CD8-positive, alpha-beta memory T cell (primary cell): ENCODE measurements at places on chromosomes 6 and 20.

DNA sequence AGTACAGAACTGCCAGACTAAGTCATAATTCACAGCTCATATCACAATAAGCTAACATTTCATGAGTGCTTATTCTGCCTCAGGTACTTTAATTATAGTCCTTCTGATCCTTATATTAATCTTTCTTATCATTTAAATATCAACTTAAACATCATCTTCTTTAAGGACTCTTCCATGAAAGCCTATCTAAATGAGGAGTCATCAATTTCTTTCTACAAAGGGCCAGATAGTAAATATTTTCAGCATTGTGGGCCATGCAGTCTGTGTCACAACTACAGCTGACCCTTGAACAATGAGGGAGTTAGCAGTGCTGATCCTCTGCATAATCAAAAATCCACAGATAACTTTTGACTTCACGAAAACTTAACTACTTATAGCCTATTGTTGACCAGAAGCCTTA lies 306.4 kb downstream of the TSHZ2 start:
- DNase-seq = no peak

- no peak for DNase-seq
These were observed 28.6 kb upstream of the SPDEF start for GRCh38 chr6:34584694-34585093.

DNA sequence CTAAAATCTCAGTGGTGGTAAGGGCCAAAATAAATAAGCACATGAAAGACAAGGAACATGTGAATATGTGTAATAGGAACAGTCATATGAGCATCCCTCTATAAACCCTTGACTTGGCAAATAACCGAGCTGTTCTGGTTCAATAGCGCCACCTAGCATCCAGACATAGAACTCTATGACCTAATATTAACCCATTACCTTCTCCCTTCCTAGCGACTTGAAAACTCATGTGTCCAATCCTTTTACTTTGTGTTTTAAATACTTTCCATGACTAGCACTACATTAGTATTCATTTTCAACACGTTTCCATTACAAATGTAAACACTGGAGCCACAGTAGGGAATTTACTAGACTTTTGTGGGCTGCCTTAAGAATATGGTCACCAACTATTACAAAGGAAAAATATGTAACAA lies 279.7 kb downstream of the UST start:
- no peak for DNase-seq

DNA sequence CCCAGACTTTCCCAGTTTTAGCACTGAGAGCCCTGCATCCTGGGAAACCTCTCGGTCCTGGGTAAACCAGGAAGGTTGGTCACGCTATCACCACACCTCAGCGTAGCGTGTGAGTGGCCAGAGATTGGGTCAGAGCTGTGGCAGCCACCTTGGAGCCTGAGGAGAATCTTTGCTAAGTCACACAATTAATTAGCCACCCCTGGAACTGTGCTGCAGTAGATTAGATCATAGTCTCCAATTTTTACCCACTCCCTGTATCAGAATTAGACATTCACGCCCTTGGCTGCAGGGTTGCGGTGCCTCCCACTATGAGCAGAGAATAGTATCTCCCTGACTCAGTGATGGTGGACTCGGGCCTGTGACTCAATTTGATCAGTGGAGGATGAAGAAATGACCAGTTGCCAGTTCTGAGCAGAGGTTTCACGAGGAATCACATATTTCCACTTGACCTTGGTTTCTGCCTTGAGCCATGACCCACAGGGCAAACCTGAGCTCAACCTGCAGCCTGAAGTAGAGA lies 6.0 kb upstream of the PTGIS start:
- DNase-seq = no peak

- no peak for DNase-seq
These were observed 85.3 kb upstream of the SCP2D1 start for GRCh38 chr20:18728165-18728869.

DNA sequence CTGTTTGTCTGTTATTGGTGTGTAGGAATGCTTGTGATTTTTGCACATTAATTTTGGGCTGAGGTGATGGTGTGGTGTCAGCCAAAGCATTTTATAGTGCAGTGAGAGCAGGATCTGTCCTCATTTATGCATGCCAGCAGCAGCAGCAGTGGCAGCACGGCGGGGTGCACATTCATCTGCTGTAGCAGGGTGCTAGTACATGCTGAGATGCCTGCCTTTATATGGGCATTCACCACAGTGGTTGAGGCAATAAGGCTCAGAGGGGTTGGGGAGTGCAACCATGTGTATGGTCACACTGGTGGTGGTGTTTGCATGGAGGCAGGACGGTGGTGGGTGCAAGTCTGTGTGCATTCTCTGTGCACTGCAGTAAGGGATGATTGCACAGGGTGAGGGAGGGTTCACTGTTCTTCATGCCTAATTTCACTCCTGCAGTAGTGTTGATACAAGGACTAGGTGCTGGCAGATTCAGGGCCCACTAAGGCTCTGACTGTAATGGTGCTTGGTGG lies 129.3 kb upstream of the SYNCRIP start:
- DNase-seq = no peak

DNA sequence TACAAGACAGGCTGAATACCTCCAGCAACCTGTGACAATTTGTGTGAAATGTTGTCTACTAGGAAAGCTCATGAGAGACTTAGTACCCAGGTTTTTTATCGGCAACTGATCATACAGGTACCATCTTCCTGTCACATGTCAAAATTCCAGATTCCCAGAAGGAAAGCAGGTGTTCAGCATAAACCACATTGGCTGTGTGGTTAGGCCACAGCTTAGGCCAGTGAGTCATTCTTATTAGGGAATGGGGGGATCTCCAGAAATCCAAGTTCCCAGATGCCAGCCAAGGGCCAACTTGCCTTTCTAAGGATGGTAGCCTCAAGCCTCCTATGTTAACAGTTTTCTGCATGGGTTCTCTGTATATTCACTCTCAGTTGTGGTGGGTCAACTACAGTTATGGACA lies 65.9 kb downstream of the FAM184A start:
- DNase-seq = no peak

- DNase-seq = no peak
These were observed at the start of gene WFDC13 for GRCh38 chr20:45701873-45702272. WFDC13 (plus strand) TSS chr20:45702038; CDS start chr20:45702124, 86 bp downstream.

GRCh38 chr20:43358811-43359210 lies 98.9 kb upstream of the SRSF6 start:
- DNase-seq = no peak

- no peak for DNase-seq
These were observed 296.0 kb downstream of the SMOC2 start for GRCh38 chr6:168737014-168737413.

DNA sequence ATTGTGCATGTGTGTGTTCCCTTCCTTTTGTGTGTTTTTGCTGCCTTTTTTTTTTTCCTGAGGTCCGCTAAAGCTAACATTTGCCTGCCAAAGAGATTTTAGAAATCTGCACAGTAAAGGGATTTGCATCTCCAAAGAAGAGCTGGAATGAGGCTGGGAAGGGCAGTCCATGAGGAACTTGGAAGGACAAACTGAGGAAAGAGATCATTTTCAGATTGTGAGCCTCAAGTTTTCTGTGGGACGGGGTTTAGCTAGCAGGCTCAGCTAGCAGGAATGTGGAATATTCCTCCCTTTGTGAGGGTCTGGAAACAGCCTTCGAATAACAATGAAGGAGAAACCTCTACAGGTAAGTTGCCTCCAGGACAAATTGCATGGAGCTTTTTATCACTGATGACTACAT lies 3.8 kb downstream of the INSM1 start:
- no peak for DNase-seq

DNA sequence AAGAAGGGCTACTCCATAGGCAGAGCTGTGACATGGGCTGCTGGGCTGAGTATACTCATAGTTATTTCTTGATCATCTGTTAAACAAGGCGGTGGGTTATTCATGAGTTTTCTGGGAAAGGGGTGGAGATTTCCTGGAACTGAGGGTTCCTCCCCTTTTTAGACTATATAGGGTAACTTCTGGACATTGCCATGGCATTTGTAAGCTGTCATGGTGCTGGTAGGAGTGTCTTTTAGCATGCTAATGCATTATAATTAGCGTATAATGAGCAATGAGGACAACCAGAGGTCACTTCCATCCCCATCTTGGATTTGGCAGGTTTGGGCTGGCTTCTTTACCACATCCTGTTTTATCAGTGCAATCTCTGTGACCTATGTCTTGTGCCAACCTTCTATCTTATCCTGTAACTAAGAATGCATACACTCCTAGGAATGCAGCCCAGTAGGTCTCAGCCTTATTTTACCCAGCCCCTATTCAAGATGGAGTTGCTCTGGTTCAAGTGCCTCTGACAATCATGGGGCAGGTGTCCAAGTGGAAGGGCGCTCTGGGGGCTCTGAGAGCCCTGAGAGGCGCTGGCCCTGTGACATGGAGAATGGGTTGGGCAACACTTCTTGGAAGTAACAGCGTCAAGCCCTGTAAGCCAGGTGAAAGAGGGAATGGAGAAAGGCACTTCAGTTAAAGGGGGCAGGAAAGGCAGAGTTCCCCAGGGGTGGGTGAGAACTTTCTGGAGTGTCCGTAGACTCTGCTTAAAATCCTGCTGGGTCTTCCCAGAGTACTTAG lies 354.2 kb upstream of the SULF2 start:
- no peak for DNase-seq

GRCh38 chr6:3026791-3027626 lies 27.3 kb downstream of the NQO2 start:
- DNase-seq = peak; percentile 23

- DNase-seq = no peak
These were observed 12.1 kb upstream of the RAMACL start for GRCh38 chr6:166598441-166599138.

DNA sequence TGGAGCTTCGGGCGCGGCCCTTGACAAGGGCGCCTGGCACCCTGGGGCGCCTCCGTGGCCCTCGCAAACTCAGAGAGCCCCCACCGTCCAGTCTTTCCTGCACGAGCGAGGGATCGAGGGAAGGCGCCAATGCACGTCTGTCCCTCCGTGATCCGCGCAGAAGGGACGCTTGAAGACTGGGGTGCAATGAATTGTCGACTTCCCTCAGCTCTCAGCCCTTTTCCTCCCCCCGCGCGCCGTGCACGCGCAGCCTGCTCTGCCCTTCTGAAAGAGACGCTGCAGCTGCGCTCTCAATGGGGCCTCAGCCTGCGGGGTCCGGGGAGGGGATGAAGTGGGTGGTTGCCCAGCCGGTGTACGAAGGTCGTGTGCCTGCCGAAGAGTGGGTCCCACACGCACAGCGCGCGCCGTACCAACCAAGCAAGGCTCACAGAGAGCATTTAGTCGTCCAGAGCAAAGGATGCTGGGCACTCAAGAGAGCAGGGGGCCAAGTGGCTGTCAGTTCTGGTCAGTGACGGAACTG lies 5.5 kb upstream of the SOX4 start:
- DNase-seq = no peak

DNA sequence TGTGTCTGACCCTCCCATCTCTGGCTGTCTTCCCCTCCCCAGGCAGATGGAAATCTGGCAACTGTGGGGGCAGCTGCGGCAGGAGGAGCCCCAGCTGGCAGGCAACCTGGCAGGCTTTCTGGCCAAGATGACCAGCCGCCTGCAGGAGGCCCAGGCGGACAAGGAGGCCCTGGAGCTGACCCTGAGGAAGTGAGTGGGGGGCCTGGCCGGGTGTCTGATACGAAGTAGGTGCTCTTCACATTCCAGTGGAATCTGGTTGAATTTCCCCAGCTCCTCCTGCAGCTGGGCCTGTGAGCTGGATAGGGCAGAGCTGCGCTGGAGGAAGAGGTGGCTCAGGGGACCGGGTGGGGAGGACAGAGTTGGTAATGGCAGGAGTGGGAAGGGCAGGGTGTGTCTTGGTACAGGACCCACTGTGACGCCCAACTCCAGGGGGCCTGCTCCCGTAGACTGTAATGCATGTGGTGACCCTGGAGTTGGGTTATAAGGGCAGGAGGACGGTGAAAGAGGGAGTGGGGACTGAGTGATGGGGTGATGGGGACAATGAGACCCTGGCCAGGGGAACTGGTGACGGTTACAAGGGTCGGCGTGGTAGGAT lies 19.7 kb downstream of the RAB44 start:
- no peak for DNase-seq

- no peak for DNase-seq
These were observed 29.1 kb upstream of the SLC2A12 start for GRCh38 chr6:134081506-134081905.

GRCh38 chr6:39357998-39358686 lies 35.6 kb upstream of the KCNK16 start:
- DNase-seq = no peak

DNA sequence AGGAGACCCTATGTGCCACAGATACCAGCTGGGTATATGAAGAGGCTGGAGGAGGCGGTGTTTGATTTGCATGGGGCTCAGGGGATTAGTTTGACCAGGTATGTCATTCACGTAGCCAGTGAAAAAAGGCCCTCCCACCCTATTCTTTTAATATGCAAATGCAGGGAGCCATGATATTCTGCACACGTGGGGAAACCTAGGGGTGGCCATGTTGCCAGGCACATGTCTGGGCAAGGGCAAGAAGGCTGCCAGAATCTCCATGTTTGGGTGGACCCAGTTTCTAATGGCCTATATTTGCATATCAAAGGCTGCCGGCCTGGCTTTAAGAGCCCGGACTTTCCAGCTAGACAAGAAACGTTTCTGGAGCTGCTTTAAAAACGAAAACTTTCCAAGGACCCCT lies 60.4 kb downstream of the SOX4 start:
- DNase-seq = no peak

- DNase-seq = no peak
These were observed 76.1 kb upstream of the NAA20 start for GRCh38 chr20:19940988-19941460.

GRCh38 chr20:4748847-4749246 lies 27.1 kb downstream of the PRND start:
- no peak for DNase-seq

GRCh38 chr6:100464162-100464851 lies 414 bp downstream of the SIM1 start:
- no peak for DNase-seq

GRCh38 chr6:15776458-15776980 lies 113.7 kb upstream of the DTNBP1 start:
- no peak for DNase-seq

DNA sequence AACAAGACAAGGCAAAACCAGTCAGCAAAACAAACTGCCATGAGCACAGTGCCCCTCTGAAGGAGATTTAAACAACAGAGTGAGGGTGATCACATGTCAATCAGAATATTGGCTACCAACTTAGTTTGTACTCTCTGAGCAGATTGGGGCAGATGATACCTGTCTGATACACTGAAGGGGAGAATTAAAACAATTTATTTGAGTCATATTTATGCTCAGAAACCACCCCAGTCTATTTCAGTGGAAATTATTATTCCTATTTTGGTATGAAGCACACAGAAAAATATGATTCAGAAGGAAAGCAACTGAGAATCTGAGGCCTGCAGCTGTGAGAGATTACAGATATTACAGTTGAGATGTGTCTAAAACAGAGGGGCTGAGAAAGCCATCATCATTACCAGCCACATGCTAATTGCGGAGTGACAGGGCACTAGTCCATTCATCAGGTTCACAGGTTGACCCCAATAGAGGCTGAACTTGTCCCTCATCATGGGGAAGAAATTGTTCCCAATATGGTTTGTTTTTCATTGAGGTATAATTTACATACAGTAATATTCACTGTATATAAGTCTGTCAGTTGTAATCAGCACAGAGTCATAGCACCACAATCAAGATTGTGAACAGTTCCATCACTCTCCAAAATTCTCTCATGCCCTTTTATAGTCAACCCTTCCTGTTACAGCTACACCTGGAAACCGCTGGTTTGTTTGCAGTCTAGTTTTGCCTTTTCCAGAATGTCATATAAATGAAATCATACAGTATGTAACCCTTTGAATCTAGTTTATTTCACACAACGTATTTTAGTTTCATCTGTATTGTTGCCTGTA lies 134.5 kb downstream of the AKAP7 start:
- no peak for DNase-seq

GRCh38 chr6:150741633-150742200 lies 123.8 kb upstream of the MTHFD1L start:
- no peak for DNase-seq

GRCh38 chr6:49233483-49233882 lies 229.6 kb downstream of the MMUT start:
- no peak for DNase-seq
